Kidney (tissue), 22 donors: ENCODE measurements at places on chromosomes 6 and 20.
A peak's percentile ranks its signal among the peaks of the same experiment; 100 is the strongest.

GRCh38 chr6:156731396-156731795 is 45.8 kb upstream of the ARID1B start:
- DNase-seq: no peak

GRCh38 chr20:22719167-22719591 is 134.8 kb upstream of the FOXA2 start:
- DNase-seq: peak; percentile 11

DNA sequence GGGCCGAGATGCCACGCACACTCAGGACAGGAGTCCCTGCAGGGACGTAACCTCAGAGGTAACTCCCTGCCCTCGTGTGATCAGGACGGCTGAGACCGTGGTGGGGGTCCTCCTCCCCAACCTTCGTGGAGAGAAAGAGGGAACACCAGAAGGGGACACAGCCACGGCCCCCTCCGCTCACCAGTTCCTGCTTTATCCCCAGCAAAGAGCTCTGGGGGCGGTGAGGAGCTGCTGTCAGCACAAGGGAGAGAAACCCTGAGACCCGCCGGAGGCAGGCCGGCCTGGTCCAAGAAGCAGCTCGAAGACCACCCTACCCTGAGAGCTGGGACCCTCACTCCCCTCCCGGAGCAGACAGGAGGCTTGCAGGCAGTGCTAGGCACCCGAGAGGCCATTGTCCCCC is 44.4 kb downstream of the SLC2A4RG start:
- no peak for DNase-seq

DNA sequence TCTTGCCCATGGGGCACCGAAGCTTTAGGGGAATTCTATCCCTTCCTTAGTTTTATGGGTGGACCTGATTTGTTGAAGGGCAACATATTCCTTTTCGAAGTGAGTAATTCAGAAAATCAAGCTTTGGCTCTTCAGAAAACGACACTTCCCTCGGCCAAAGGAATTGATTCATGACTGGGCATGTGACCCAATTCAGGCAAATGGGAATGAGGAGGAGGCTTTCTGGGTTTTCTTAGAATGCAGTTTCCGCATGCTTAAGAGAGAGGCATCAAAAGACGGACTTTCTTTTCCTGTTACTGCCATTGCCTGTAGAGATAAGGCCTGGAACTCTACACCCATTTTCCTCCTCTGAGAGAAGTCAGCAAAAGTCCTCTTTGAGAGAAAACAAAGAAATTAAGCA is 179.5 kb downstream of the RFPL4B start:
- DNase-seq: no peak

DNA sequence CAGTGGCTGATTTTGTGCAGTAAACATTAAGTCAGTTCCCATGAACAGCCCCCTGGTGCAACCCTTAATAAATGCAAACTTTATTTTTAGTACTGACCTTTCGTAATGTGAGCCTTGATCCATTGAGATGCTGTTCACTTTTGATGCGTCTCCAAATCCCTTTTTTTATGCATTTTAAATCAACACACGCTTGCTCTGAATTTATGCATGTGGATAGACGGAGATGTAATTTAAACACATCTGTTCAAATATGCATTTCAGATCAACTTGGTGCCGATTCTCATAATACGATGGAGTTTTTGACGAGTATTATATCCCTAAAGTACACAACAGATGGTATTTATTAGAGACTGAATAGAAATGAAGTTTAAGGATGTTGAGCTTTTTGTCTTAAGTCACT is 505.7 kb downstream of the CDKAL1 start:
- DNase-seq: no peak

- DNase-seq: no peak
Measured at GRCh38 chr20:40335901-40336351, 353.1 kb downstream of the MAFB start.

GRCh38 chr20:45771182-45771759 is 20.4 kb downstream of the WFDC3 start:
- DNase-seq: peak; percentile 90

DNA sequence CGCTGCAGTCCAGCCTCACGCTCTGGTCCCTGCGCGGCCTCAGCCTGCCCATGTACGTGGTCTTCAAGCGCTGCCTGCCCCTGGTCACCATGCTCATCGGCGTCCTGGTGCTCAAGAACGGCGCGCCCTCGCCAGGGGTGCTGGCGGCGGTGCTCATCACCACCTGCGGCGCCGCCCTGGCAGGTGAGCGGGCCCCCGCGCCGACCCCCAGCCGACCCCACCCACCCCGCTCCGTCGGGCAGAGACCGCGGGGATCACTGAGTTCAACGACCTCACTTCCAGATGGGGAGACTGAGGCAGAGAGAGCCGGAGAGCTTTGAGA is 545 bp downstream of the SLC35D3 start:
- no peak for DNase-seq

DNA sequence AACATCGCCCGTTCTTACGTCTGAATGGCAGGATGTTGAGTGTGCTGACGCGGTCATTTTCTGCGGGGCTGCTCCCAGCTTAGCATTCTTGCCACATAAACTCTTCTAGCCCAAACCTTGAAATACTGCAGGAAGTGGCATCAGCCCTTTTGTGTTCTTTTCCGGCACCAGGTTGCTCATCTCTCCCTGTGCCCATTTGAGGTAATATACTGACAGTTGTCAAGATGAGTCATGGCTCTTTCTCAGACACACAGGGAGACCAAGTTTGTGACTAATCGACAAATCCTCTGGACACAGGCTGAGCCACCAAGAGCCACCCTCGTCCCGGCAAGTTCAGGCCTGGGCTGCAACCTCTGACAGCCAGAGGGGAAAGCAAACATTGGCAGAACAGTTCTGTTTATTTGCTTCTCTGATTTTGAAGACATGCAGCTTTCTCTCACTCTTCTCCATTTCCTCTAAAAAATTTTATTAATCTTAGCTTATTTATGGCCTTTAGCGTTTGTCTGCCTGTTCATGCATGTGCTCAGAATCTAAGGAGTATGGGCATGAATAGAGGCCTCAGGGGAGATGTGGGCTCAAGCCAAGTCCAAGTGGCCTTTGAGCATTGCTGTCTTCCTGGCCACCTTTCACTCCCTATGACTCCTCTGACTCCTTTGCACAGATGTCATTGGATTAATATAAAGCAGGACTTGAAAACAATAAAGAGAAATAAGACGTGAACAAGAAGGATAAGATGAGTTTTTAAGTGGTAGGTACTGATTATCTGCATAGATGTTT is 328.2 kb upstream of the JAG1 start:
- DNase-seq: peak; percentile 84

GRCh38 chr6:16204653-16205376 is 33.6 kb upstream of the GMPR start:
- DNase-seq: no peak

GRCh38 chr20:51463560-51463959 is 79.0 kb downstream of the NFATC2 start:
- no peak for DNase-seq

DNA sequence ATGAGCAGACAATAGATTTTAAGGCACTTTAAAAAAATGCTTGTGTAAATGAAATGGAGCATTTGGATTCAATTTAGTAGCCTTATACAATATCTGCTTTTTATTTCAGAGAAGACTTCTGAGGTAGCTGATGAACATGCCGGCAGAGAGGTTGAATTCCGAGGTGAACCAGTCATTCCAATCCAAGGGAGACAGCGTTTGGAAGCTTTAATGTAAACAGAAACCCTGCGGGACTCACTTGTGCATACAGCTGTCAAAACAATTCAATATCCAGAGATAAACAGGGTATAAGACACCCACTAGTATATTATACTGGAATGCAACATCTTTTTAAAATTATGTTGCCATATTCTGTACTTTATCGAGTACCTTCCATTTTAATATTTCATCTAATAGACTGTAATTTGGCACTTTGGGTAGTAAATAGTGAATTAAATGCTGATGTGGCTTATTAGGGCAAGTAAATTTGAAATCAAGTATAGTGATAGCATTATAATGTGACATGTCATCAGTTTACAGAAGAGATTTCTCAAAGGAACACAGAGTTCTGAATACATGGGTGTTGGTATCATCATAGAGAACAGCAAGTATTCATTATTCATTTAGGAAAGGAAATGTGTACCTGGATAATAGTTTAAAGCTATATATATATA is 347.7 kb downstream of the PRKN start:
- no peak for DNase-seq
